ENCODE measurements at places on chromosomes 2 and 18.
A peak's percentile ranks its signal among the peaks of the same experiment; 100 is the strongest.

DNA sequence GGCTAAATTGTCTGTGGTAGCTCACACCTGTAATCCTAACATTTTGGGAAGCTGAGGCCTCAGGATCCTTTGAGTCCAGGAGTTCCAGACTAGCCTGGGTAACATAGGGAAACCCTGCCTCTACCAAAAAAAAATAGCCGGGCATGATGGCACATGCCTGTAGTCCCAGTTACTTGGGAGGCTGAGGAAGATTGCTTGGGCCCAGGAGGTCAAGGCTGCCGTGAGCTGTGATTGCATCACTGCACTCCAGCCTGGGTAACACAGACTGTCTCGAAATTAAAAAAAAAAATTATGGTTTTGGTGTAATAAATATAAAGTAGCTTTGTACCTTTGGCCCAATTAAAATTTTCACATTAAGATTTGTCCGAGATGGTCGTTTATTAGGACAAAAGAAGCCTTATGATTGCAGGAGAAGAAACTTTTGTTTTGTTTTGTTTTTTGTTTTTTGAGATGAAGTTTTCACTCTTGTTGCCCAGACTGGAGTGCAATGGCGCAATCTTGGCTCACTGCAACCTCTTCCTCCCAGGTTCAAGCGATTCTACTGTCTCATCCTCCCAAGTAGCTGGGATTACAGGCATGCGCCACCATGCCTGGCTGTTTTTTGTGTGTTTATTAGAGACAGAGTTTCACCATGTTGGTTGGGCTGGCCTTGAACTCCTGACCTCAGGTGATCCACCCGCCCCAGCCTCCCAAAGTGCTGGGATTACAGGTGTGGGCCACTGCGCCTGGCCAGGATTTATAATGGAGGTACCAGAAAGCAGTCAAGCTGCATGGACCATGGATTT lies 4.1 kb downstream of the MTA3 start:
- DNase-seq: no peak

DNA sequence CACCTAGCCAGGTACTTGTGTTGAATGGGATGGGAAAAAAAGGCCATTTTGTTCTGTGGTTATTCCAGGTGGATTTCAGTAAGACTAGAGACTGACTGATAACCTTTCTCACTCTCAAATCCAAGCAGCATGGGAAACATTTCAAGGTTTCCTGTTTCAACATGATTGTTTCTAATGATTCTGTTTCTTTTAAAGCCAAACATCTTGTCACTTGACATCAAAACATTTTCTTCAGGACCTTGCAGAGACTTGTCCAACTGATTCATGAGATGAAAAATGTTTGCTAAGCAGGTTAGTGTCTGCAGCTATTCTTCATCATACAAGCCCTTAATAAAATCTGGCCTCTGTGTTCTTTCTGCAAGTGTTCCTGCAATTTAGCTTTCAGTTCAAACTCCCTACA lies 456.5 kb upstream of the CWC22 start:
- DNase-seq: no peak

- DNase-seq: no peak
These were observed 42.3 kb downstream of the GULP1 start for GRCh38 chr2:188333751-188334524.

DNA sequence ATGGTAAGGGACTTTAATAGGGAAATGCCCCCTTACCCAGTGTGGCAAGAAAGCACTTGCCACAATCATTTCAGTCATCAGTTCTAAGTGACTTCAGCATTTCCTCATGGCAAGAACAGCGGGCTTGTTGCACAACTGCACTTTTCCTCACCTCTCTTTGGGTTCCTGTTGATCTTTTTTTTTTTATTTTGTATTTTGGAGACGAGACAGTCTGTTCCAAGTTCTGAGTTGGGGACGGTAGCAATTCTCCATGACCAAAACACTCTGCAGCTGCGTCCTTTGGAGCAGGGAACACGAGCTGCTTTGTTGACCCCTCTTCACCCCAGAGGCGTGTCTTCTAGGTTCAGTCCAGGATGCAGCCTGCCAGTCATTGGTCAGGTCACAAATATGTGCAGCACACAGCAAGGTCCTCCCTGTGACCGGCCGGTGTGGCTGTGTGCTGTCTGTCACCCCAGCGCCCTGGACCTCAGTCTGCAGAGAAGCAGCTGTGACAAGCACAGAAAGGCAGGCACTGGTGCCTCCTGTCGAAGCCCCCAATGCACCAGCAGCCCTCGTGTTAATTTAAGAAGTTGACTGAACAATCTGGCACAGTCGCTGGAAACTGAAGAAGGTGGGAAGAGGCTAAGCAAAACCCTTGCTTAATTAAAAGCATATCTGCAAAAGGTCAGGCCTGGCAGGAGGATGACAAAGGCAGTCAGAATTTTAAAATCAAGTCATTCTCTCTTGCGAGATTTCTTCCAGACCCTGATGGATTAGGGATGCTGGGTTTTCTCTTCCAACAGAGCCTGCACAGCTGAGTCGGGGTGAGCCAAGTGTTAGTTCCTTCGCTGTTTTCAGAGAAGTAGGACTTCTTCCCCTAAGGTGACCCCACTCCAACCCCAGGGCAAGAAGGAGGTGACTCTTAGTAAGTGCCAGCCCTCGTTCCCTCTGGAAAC lies 96.7 kb upstream of the COPS8 start:
- no peak for DNase-seq

DNA sequence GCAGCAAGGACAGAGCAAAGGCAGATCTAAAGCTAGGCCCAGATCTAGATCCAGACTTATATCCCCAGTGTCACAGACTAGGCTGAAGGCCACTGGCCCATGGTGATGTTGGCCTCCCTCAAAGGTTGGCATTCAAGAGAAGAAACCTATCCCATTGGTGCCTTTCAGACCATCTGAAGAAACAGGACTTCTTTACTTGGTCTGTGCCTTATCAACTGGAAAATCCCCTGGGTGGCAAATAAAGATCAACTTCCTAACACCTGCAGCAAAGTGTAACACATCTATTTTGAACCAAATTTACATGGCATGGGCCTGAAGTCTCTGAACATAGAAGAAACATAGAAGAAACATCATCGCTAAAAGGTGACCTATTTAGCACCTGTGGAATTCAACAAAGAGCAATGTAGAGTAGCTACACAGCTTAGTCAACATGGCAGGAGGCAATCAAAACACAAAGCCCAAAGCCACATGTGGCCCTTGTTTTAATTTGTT lies 35.8 kb downstream of the METTL4 start:
- DNase-seq: no peak

DNA sequence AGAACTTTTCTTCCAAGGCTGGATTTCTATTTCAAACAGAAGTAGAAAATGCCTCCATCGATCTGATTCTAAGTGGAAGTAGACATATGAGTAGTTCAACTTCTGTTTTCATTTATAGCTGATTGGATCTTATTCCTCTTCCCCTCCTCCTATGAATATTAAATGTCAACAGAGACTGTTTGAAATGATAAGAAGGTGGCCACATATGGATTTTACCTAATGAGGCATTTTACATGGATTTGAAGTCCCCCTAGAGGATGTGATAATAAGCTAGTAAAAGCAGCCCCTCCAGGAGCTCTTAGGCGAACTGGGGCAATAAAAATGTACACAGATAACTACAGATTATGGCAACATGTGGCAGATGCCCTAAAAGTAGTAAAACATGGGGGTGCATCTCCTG lies 71.0 kb downstream of the UPP2 start:
- no peak for DNase-seq

GRCh38 chr18:13320891-13321425 lies 102.4 kb downstream of the LDLRAD4 start:
- DNase-seq: no peak

- DNase-seq: peak; percentile 87
These were observed 5.6 kb upstream of the GPR17 start for GRCh38 chr2:127640082-127641072.

DNA sequence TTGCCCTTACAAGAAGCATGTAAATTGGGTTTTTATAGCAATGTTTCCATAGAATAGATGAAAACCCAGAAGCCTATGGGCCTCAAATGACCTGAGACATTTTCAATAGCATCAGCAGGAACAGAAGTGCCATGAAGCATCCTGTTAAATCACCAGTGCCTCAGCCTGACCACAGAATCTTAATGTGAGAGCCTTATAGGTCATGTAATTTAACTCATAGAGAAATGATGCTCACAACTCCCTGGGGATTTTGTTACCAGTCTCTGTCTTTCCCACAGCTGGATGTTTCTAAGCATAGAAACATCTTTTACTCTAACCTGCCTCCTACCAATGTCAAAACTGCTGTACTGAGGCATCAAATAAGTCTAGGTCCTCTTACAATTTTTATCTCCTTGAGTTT lies 295.8 kb upstream of the ACVR2A start:
- no peak for DNase-seq

DNA sequence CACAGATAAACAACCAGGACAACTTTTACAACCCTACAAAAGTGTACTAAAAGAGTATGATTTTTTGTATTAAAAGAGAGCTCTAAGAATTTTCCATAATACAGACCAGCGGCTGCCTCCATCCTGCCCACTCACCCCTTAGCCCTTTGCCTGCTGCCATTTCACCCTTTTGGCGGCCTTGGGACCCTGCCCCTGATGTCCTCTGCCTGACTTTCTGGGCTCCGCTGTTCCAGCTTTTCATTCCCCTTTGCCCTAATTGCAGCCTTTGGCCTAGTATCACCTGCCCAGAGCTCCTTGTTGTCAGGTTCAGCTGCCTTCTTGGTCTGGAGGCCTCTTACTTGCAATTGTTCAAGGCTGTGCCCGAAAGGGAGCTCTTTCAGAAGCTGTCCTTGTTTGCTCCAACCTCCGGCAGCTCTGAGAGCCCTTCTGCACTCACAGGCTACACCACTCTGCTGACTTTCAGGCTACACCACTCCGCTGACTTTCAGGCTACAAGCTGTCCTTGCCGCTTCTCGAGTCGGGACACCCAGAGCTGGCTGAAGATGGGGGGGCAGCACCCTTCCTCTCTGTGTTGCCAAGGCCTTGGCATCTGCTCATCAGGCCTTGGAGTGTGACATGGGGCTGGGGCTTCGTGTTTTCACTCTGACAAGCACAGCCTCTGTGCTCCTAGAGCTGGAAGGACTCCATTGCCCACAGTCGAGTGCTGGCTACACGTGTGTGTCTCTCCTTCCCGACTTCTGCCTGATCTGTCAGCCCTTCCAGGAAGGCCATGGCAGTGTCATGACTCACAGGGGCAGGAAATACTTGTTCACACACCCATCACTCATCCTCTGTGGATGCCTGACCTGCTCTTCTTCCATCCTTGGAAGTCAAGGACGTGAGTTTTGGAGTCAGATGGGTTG lies 43.1 kb upstream of the HDAC4 start:
- no peak for DNase-seq

DNA sequence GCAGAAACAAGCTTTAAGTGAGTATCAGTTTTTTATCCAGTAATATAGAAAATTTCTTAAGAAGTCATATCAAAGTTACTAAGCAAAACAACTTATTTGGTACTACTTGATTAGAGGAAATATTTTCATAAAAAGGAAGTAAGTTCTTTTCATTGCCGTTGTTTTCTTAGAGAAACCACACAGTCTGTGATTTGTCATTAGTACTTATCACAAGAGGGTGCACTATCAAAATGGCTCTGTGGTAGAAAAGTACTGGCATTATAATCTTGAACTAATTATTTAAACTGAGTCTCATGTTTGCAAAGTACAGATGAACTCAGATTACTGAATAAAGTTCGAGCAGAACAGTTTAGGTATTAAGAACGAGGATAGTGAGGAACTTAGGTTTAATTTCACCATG lies 93.4 kb downstream of the IKZF2 start:
- DNase-seq: no peak

DNA sequence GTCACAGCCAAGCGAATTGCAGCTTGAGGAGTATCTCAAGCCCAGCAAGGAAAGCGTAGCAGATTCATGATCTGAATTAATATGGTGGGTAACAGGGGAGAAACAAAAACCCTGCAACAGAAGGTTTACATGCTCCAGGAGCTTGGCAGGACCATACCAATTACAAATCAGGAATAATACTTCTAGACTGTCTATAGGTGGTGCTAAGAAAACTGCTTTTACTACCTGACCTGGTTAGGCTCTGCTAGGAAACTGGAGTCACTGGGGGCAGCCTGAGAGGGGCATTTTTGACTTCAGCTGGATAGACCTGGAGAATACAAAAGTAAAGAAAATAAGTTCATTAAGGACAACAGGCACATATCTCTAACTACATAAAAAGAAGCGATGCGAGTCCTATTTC lies 24.6 kb upstream of the SPOPL start:
- no peak for DNase-seq

GRCh38 chr18:34223893-34224422 lies 755 bp downstream of the NOL4 start:
- no peak for DNase-seq

DNA sequence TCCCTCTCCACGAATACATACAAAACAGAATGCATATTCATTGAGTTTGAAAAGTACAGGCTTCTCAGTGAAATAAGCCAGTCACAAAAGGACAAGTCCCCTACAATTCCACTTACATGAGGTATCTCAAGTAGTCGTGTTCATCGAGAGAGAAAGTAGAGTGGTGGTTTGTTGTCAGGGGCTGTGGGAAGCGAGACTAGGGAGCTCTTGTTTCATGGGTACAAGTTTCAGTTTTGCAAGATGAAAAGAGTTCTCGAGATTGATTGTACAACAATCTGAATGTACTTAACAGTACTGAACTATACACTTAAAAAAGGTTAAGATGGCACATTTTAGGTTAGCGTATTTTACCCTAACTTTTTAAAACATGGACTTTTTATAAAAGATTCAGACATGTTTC lies 71.5 kb upstream of the TTC39C start:
- no peak for DNase-seq

DNA sequence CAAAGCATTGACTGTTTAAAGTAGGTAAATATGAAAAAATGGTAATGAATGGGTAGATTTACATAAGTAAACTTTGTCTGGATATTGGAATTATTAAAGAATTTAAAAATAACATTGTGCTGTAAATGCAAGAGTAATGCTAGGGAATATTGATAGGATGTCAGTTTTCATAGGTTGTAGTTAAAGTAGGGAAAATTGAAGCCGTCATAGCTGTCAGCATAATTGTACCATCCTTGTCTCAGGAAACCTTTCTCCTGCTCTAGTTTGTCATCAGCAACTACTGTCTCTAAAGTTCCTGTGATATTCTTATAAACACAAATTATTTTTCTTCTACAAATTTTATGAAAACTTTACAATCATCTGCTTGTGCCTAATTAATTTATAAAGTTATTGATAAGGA lies 10.1 kb upstream of the SPAG16 start:
- DNase-seq: no peak

DNA sequence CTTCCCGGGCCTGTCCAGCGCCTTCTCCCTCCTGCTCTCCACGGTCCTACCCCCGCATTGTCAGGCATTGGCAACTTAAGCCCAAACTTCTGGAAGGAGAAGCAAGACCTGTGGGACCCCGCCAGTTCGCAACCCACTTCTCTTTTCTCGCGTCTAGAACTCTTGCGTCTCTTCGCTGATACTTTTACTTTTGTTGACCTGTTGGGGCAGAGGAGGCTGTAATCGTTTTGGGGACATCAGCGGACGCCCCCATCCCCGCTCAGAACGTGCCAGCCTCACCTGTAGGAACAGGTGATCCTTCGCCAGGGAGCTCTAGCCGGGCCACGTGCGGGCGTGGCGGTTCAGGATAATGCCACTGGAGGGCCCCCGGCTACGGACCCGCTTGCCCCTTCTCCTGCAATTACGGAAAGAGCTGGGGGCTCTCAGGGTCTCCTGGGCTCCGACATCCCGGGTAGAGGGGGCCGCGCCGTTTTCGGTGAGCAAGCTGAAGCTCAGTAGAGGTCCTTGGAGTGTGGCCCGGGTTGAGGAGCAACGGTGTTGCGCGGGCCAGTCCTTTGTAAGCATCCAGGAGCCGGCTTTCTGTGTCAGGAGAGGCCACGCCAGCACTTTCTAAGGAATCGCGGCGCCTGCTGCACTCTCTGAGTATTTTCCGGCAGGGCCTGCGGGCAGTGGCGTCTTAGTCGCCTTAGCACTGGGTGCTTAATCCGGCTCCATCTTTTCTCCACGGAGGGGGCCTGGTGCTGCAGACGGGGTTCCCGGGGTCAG lies 1.6 kb downstream of the MTCL1 start:
- peak; percentile 74 for DNase-seq

Data from RPMI8226 (cell line).